ENCODE measurements at places on chromosomes 12 and 14.

GRCh38 chr12:25950329-25951115, 8.0 kb upstream of the RASSF8 start:
- no peak for DNase-seq

GRCh38 chr12:73125148-73125547, 853.0 kb downstream of the TRHDE start:
- no peak for DNase-seq

DNA sequence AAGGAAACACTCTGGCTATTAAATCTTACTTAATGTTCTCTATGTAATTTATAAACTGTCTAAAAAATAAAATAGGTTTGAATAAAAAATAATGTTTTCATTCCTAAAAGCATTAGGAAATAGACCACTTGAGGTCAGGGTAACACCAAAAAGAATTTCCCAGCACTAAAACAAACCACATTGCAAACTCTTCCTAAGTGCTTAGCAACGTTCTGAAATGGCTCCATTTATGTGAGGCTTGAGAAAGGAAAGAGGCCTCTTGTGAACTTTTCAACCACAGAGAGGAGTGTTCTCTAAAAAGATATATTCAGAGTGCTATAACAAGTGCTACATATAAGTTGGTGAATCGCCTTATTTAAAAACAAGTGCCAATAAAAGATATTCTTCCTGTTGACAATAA, 42.7 kb downstream of the ALX1 start:
- no peak for DNase-seq

DNA sequence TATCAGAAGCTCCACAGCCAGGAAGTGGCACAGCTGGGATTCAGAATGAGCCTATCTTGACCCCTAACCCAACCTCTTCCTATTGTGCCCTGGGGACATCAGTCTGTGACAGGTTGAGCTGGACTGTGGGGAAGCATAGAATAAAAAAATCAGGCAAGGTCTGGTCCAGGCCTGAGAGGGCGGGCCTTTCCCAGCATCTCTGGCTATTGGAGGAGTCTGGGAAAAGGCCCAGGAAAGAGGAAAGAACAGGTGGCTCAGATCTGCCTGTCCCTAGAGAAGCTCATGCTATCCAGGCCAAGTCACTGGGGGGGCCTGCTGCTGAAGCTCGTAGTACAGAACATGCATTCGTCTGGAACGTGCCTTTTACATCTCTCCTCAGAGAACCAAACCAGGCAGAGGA, 100.5 kb downstream of the PPM1H start:
- DNase-seq: no peak

GRCh38 chr14:66444271-66444927, 41.8 kb upstream of the CCDC196 start:
- DNase-seq: no peak

GRCh38 chr14:104555430-104556255, 23.9 kb upstream of the C14orf180 start:
- no peak for DNase-seq

- no peak for DNase-seq
Observed at GRCh38 chr12:88643685-88644084, 63.4 kb upstream of the KITLG start.

DNA sequence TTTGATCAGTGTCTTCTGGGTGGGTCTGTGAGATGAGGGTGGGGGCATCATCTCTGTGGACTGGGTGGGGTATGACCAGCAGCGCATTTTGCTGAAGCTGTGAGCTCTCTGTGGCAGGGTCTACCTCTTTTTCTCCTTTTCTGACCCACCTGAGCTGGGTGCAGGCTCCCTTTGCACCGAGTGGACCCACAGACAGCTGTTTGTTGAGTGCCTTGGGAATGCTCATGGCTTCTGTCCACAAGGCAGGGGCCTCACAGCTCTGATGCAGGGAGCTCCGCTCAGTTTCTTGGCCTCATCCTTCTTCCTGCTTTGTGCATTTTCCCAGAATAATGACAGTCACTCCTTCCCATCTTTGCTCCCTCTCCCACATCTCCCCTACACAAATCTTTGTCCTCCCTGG, 380.6 kb downstream of the DPF3 start:
- DNase-seq: no peak

DNA sequence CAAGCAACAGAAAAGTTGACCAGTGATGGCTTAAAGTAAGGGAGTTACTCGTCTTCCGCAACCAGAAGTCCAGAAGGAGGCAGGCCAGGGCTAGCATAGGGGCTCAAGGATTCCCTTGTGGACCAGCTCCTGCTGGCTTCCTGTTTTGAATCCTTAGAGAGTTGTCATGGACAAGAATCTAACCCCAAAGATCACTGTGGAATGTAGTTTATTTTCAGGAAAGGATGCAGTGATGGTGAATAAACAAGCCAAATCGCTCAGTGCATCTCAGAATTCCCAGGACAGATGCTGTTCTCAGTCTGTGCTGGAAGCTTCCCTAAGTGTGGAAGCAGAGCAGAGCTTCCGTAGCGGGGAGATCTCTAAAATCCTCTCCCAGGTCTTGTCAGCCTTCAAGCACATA, 311.3 kb downstream of the C12orf75 start:
- DNase-seq: no peak

Data from NCI-H2081 treated with DMSO at 0.1 percent for 48 hours (cell line).